Astrocyte (in vitro differentiated cells and primary cell): ENCODE measurements at places on chromosomes 2 and 18.

GRCh38 chr2:27078267-27079194 is at the start of gene EMILIN1:
Gene EMILIN1, plus strand, starts transcription at chr2:27078615. Its CDS starts 451 bp downstream, at chr2:27079066.
- peak; percentile 90 for DNase-seq
- H3K27ac ChIP-seq, result peak within 1 kb of the TSS; percentile 76
- H3K4me3 ChIP-seq, result peak within 1 kb of the TSS; percentile 63
- H3K4me1 ChIP-seq, result peaks cover 51% of the 10 kb centered on the region

DNA sequence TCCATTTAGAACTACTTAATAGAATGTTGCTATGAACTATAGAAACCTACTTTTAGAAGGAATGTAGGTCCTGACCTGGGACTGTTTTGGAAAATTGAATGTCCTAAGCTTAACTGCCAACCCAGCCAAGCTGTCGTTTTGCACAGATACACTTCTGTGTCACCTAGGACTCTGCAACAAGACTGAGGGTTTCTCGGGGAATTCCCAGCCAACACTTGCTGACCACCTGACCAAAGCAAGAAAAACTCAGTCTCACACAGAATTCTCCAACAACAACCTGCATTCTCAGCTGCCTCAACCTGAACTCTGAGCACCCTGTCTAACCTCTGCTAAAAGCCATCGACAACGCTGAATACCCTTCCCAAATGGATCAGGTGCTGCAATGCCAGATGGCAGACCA is 128.2 kb downstream of the SS18 start:
- H3K4me1 ChIP-seq, result no peaks in the 10 kb centered on the region
- no peak for DNase-seq
- H3K27ac ChIP-seq, result no peak overlapping the region

GRCh38 chr18:35905436-35905835 is 67.0 kb upstream of the RMP24 start:
- no peak for DNase-seq
- no peaks in the 10 kb centered on the region for H3K36me3 ChIP-seq
- no peaks in the 10 kb centered on the region for H3K27me3 ChIP-seq

GRCh38 chr2:25228848-25229278 is 60.5 kb upstream of the POMC start:
- H3K27ac ChIP-seq, result peak overlapping the region; percentile 6
- peaks cover 2% of the 10 kb centered on the region for H3K36me3 ChIP-seq
- peak; percentile 61 for DNase-seq
- peaks cover 11% of the 10 kb centered on the region for H3K4me1 ChIP-seq
- H3K27me3 ChIP-seq, result no peaks in the 10 kb centered on the region

- no peaks in the 10 kb centered on the region for H3K36me3 ChIP-seq
- no peaks in the 10 kb centered on the region for H3K4me1 ChIP-seq
- no peak overlapping the region for H3K4me3 ChIP-seq
- no peak for DNase-seq
- H3K27ac ChIP-seq, result no peak overlapping the region
These were observed 44.7 kb downstream of the ASXL2 start for GRCh38 chr2:25833566-25833965.
